ENCODE measurements at places on chromosomes 4 and X.

- DNase-seq, result no peak
These were observed 149.9 kb upstream of the SLC4A4 start for GRCh38 chr4:71188951-71189350.

- no peak for DNase-seq
These were observed 62.9 kb downstream of the MAOA start for GRCh38 chrX:43718956-43719355.

- DNase-seq, result no peak
These were observed 145.5 kb downstream of the ANXA5 start for GRCh38 chr4:121551271-121551670.

- DNase-seq, result peak; percentile 69
These were observed 124.3 kb downstream of the ADGRA3 start for GRCh38 chr4:22391551-22391950.

- DNase-seq, result peak; percentile 48
These were observed 15.6 kb upstream of the ASMTL start for GRCh38 chrX:1468250-1468772.

DNA sequence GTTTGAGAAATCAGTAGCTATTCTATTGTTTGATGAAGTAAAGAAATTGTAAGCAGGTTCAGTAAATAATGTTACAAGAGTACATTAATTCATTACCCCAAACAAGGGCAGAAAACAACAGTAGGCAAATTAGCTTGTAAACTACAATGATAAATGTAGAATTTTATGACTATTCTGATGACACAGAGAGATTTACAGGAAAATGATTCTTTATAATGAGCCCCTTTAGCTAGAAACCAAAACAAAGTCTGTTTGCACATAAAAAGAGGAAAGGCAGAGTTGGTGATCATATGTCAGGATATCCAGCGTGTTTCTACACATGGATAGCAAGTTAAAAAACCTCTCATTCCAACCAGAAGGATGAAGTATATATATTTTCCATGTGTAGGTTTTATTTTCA is 204.8 kb downstream of the CFAP299 start:
- no peak for DNase-seq

DNA sequence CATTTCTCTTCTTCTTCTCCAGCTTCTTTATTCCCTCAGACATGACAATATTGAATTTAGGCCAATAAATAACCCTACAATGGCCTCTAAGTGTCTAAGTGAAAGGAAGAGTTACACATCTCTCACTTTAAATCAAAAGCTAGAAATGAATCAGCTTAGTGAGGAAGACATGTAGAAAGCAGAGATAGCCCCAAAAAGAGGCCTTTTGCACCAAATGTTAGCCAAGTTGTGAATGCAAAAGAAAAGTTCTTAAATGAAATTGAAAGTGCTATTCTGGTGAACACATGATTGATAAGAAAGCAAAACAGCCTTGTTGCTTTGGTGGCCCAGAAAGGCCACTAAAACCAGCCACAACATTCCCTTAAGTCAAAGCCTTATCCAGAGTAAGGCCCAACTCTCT is 146.2 kb upstream of the HHIP start:
- no peak for DNase-seq

- no peak for DNase-seq
These were observed 379.5 kb upstream of the GALNTL6 start for GRCh38 chr4:171433674-171434073.

- no peak for DNase-seq
These were observed 65.7 kb upstream of the TTC29 start for GRCh38 chr4:147011411-147011810.

DNA sequence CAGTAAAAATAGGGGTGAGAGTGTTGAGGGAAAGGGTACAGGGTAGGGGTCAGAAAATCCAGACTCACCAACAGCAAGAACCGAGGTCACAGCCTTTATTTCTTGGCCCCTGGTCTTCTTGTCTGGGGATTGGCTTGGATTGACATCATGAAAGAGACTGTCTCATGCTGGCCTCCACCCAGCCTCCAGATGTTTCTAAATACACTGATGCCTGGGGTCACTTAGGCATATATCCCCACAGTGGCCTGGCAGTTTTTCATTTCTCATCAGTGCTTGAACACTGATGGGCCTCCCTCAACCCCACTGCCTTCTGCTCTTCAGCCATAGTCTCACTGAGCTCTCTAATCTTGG is 173.9 kb downstream of the RTL9 start:
- no peak for DNase-seq

DNA sequence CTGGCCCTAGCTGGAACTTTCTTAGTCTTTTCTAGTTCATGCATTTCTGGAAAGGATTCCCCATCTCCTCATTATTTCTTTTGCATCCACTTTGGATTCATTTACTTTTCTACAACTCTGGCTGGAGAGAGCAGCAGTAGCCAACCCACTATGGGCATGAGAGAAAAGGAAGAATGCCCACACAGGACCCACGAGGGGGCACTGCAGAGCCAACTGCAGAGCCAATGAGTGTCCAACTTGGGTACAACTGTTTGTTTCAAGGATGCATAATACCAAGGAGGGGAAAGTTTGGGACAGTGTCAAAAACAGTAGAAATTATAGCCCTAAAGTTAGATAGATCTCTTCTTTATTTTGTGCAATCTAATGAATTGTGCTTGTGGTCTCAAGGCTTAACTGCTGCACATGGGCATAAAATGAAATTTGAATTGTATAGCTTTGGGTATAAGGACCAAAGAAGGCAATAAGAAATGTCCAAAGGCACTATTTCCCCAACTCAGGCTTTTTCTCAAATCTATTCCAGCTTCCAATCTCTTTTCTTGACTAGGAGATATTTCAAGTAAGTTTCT is 230.6 kb downstream of the NSUN7 start:
- no peak for DNase-seq

GRCh38 chrX:73400136-73400748 is 46.6 kb upstream of the CDX4 start:
- no peak for DNase-seq

DNA sequence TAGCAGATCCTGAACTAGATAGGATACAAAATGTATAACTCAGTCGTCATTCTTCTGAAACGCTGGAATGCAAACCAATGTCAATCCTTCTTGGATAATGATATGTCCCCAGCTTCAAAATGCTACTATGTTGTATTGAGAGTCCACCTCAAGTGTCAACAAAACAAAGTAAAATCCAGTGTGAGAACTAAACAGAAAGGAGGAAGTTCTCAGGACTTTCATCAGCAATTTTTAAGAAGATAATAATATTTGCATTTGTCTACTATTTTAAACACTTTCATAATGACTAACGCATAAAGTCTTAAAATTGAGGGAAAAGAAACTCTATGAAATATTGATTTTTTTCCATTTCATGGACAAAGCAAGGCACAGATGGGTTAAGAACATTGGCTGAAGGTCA is 36.3 kb downstream of the SOD3 start:
- DNase-seq, result no peak

DNA sequence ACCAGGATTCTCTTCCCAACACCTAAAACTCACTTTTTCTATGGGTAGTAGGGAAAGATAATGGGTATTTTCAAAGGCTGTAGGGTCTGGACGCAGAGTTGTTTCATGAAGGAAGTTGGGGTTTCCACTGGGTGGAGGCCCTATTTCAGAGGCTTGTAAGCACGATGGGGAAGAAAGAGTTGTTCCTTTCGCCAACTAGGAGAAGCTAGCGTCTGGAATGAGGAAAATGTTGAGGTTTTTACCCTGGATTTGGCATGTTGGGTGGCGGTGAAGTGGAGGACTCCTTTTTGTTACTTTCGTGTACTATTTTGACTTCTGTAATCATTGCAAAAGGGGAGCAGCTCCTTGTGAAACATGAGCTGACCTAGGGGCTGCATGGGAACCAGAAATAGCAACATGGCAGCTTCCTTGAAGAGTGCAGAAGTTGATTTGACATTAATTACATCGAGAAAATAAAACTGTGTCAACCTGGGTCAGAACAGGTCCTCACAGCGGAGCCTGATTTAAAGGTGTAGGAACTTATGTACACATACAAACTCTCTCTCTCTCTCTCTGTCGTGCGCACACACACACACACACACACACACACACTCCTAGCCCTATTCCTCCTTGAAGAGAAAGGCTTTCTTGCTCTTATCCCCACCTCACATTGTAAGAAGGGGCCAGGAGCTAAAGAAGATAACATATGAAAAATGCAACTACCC is 19.1 kb downstream of the VSIG4 start:
- no peak for DNase-seq

DNA sequence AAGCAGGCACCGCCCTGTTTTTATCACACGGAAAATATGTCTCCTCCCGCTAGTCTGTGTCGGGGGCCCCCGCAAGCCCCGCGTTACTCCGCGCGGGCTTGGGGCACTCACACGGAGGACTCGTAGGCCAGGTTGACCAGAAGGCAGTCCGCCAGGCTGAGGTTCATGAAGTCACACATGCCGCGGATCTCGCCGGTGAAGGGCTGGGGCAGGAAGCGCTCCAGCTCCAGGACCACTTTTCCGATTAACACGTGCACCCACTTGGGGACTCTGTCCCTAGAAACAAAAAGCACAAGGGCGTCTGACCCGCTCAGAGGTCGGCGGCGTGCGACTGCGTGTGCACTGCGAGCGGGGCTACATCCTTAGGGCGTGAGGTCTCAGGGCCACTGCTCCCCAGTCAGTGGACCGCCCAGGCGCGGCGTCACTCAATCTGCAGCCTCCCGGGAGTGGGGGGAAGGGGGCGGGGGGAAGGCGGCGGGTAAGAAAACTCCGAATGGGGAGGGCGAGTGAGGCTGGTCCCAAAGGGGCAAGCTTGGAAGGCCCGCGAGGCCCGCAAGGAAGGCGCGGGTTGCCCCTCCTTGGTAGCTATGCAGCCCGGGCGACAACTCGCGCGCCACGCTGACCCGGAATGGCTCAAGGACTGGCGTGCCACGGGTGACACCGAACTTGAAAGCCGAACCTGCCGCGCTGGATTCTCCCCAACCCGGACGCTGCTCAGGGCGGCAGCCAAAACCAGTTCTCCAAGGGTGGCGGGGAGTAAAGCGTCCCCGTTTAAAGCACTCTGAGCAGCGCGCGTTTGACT is 722 bp downstream of the NAAA start:
- DNase-seq, result peak; percentile 38

DNA sequence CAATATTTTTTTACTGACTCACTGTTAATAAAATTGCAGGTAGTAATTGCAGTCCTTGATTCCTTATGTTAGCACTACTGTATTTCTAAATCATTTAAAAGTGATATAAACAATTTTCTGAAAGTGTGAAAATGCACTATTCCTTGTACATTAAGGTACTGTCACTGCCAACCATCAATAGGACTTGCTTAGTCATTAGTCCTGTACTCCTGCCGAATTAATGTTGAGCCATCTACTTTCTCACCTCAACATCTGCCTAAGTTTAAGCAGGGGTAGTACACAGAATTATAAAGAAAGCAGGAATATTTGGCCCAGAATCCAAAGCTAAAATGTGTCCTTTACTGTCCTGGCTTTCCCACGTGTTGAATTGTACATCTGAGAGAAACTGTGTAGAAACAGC is 87.0 kb upstream of the TRPC3 start:
- DNase-seq, result peak; percentile 5

GRCh38 chrX:50697691-50698090 is 116.3 kb downstream of the SHROOM4 start:
- DNase-seq, result peak; percentile 84

DNA sequence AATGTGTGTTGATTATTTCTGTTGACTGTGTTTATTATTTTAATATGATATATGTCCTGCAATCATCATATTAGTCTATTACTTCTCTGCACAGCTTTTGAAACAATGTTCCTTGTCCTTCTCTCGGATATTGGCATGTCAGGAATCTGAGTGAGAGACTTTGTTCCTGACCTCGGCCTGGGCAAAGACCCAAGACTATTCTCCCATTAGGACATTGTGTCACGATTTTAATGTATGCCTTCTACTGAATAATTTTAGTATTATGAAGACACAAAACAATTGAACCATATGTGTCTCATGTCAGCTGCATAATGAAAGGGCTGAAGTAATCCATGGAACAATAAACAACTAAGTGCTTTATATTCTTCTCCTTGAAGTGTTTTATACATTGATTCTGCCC is 580.8 kb upstream of the TENM3 start:
- DNase-seq, result peak; percentile 80

DNA sequence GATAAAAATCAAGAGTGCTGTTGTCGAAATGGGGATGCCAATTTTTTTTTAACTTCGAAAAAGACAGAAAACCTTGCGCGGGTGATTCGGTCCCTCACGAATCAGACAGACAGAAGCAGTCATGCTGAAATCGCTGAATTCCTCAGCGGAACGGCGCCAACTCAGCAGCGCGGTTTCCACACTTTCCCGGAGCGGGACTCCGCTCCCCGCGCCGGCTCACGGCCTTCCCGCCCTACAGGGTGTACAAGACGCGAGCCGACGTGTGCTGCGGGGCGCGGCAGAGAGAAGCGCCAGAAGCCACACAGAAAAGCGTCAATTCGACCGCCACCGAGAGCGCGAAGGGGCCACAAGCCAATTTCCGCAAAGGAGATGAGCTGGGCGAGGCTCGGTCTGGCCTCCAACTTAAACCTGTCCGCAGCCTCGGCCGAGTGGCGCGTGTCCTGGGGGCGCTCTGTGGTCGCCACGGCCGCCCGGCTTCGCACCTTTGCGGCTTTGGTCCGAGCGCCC is 1.3 kb downstream of the NEXMIF start:
- DNase-seq, result no peak

GRCh38 chr4:177322266-177322665 is 12.6 kb downstream of the NEIL3 start:
- no peak for DNase-seq

- DNase-seq, result no peak
These were observed 90.1 kb downstream of the ATP8A1 start for GRCh38 chr4:42566835-42567234.

GRCh38 chrX:109489174-109489573 is 7.3 kb upstream of the GUCY2F start:
- DNase-seq, result no peak

GRCh38 chr4:7325541-7325940 is 109.2 kb downstream of the PSAPL1 start:
- DNase-seq, result no peak

DNA sequence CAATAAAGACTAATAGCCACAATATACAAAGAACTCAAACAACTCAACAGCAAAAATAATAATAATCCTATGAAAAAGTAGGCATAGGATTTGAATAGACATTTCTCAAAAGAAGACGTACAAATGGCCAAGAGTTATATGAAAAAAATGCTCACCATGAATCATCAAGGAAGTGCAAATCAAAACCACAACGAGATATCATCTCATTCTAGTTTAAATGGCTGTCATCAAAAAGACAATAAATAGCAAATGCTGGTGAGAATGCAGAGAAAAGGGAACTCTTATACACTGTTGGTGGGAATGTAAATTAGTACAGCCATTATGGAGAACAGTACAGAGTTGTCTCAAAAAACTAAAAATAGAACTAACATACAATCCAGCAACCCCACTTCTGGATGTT is 18.8 kb downstream of the TLR6 start:
- DNase-seq, result peak; percentile 77

DNA sequence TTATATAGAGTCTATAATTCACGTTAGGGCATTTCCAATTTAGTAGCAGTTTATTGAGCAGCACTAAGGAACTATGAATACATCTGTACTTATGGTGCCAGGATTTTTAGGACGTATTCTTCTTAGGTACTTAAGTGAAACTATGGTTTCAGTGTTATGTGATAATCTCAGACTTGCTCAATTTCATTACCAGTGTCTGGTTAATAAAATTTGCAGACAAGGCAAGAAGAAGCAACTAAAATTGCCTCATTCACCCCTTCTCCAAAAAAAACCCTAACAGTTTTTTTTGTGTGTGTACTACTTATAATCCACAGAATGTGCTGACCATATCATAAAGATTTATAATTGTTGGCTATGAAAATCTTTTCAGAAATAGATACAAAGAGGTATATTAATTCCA is 6.0 kb upstream of the CXCL10 start:
- no peak for DNase-seq

- peak; percentile 40 for DNase-seq
These were observed 5.5 kb upstream of the TLR10 start for GRCh38 chr4:38788317-38788716.
